ENCODE measurements at places on chromosomes 3 and 15. TPM values are rescaled to one million over a fixed set of nuclear protein-coding genes. Genes with fewer than 3 reads are reported as not detected.
A peak's percentile ranks its signal among the peaks of the same experiment; 100 is the strongest.

GRCh38 chr15:36579792-36580431 lies 486 bp downstream of the CDIN1 start:
- DNase-seq = peak; percentile 44

DNA sequence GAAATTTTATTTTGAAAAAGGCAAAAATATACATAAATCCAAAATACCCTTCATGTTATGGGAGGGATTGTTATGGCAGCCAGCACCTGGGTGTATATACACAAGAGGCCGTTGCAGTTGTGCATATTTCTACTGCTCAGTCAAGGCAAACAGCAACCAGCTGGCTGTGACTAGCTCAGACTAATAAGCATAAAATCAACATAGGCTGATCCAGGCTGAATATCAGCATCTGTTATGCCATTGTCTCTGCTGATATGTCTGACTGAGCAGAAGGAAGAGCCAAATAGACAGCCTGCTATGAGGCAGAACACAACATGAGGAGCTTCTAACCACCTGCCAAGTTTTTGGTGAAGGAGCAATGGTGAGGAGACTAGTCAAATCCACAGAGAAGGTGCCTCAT lies 457.5 kb upstream of the ALCAM start:
- DNase-seq = peak; percentile 74

CTXND1 gene
- total RNA-seq = not detected

ACAD9 gene
- 35.4 TPM for total RNA-seq

Measured in MG63 (cell line).